GM13977 (cell line): ENCODE measurements at places on chromosomes 12 and 14.

GRCh38 chr14:99026471-99026870 is 245.5 kb downstream of the BCL11B start:
- no peak for DNase-seq

DNA sequence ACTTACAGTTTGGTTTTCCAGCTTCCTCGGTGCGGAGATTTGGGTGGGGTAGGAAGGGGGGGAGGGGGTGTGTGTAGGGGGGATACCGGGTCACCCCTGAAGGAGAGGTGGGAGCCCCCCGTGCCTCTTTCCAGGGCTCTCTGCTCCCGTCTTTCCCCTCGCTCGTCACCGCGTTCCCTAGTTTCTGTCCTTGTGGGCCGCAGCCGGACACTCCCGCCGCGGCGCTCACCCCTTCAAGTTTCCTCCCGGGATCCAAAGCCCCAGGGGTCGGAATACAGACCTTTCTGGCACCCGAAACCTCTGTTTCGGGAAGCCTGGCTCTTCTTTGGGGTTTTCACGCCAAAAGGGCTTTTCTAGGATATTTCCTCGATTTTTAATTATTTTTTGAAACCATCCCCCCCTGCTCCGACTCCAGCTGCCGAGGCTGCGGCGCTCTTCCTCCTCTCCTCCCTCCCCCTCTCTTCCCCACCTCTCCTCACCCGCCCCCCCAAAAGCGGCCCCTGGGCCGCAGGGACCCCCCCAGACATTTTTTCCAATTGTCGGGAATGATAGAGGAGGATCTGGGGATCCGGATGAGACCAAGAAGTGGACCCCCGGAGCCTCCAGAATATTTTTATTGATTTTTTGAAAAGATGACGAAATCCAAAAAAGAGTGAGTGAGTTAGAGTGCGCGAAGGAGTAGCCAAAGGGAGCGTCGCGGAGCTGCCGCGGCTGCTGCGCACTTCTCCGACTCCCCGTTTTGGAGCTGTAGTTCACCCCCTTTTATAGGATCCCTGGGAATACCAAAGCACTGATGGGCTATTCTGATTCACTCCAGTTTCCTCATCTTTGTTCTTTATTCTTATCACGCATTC is 1.7 kb downstream of the CCND2 start:
- DNase-seq: no peak

- DNase-seq: no peak
Observed at GRCh38 chr14:64704743-64705380, 638 bp downstream of the PLEKHG3 start.

DNA sequence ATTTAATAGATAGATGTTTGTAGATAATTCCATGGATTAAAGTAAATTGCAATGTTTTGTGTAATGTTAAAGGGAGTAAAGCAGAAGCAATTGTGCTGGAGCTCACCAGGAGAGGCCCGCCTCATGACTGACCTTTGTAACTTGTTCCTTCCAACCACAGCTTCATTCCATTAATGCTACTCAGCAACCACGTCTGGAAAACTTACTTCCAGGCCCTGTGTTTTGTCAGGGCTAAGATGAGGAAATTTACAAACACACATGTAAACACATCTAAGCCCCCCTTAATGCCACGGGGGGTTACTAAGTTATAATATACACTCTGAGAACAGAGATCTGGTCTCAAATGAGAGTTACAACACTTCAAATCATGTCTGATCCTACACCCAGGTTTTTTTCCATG is 12.4 kb downstream of the LUM start:
- no peak for DNase-seq

DNA sequence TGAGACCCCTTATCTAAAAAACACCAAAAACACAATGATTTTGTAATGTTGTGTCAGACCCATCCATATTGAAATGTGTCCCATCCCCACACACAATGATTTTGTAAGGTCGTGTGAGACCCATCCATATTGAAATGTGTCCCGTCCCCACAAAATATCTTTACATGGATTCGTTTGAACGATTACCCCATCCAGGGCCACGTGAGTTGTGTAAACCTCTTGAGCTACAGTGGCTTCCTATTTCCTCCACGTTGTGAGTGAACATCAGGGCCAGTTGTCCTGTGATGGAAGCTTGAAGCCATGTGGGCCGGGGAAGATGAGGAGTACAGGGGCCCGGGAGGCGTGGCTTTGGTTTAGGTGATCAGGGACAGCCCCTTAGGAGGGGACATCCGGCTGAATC is 27.0 kb upstream of the ULK1 start:
- DNase-seq: peak; percentile 15

DNA sequence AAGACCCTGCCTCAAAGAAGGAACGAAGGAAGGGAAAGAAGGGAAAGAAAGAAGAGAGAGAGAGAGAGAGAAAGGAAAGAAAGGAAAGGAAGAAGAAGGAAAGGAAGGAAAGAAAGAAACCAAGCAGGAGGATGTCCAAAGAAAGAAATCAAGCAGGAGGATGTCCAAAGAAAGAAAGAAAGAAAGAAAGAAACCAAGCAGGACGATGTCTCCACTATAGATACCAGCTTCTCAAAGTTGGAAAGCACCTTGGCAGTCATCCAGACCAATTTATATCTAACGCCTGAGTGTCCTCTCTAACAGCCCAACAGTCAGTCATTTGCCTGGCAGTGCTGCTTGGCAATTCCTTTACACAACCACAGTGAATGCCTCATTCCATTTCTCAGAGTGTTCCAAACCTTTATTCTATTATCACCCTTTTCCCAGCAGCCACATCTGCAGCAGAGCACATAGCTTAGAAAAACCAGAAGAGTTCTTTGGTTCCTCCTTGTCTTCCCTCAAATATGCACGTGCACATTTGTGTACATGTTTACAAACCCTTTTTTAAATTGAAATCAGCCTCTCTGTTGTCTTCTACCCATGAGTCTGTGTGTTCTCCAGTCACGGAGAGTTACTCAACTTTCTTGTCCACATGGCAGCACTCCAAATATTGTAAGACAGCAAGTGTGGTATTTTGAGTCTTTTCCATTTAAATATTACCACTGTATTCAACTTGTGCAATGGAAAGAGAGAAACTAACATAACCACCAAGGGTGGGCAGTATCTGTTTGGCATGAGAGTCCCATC is 138.4 kb downstream of the STXBP6 start:
- DNase-seq: no peak

GRCh38 chr14:35352274-35353233 is 52.0 kb downstream of the NFKBIA start:
- no peak for DNase-seq

DNA sequence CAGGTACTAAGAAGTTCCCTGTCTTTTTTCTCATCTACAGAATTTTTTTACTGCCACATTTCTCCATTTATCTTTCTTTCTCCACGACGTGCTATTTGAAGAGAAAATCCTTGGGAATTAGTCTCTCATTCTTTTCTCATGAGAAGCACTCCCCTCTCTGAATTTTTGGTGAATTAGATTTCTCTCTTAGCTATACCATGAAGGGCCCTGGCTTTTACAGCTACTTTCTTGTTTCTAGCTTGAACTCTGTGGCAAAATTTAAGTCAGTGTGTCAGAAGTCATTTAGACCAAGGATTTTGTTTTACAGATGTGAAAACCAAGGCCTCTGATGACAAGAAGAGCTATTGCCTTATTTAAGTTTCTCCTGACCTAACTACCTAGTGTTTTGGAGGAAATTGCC is 213.1 kb downstream of the AEBP2 start:
- DNase-seq: no peak
